ENCODE measurements at places on chromosomes 12 and 14.

- DNase-seq = no peak
These were observed 17.9 kb upstream of the EML1 start for GRCh38 chr14:99775351-99775750.

DNA sequence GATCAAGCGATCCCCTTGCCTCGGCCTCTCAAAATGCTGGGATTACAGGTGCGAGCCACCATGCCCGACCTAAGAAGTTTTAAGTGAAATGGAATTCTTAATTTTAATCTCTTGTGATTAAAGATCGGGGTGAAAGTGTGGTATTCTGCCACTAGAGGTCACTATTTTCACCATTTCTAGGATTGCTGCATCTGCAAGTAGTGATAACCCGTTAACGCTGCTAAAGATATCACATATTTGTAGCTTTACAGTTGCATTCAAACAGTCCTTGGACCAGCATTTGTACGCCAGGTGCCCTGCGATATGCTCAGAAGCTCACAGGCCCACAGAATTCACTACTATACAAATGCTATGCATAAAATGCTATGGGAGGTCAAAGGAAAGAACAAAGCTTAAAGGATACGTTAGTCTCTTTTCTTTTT is 19.3 kb downstream of the CCDC62 start:
- DNase-seq = no peak

DNA sequence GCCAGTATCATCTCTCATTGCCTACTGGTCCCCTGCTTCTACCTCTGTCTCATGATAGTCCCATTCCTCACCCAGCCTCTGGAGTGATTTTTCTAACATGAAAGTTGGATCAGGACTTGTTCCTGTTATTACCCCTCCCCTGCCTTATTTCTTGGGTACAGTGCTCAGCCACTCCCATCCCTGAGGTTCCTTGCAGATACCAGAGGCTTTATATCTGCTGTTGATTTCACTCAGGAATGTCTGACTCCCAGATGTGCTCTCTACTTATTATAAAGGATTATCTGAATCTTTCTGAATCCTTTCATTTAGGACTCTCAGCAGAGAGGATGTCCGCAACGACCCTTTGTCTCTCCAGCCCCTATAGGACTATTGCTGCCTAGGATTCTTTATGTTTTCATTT is 111.2 kb downstream of the LRRK2 start:
- DNase-seq = no peak

- DNase-seq = no peak
These were observed 58.9 kb downstream of the CCDC88C start for GRCh38 chr14:91358654-91359220.

GRCh38 chr14:63941023-63941422 is 88.2 kb downstream of the SYNE2 start:
- no peak for DNase-seq

DNA sequence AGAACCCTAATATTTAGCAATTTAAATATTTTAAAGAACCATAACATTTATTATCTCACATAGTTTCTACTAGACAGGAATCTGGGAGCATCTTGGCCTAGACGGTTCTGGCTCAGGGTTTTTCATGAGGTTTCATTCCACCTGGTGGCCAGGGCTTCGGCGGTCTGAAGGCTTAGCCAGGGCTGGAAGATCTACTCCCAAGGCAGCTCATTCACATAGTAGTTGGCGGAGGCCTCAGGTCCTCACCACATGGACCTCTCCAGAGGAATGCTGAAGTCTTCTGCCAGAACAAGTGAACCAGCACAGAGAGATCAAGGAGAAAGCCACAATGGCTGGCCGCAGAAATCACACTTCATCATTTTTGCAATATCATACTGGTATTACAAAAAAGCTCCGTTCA is 68.2 kb downstream of the SINHCAF start:
- DNase-seq = no peak

DNA sequence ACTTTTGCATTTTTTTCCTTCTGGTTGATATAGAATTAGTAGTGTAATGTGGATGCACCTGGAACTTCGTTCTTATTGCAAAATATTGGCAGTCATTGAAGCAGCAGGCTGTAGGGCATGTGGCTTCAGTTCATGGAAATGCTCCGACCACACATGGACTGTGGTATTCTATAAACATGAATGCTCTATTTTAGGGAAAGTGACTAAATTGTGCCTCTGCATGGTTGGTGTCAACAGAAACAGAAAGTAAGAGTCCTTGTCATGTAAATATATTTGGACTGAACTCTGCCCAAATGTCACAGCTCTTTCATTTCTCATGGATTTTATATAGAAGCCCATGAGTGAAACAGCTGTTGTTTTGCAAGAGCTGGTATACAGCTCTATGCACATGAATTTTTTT is 917.0 kb downstream of the LRFN5 start:
- no peak for DNase-seq

DNA sequence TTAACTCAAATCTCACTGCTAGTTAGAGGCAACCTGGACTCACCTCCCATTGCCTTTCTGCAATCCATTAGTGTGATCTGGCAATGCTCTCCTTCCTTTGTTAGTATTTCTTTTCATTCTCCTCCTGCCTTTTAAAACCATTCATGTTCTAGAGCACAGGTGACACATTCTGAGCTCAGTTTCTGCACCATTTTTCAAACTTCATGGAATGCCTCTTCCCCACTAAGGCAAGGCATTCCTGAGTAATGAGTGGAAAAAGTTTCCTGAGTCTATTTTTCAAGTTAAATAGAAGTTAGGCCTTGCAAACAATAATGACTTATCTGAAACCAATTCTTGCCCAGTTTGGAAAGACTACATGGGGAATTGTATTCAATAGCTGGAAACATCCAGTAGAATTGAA is 1001.8 kb downstream of the BCL11B start:
- DNase-seq = no peak

GRCh38 chr14:101903111-101903561 is 61.2 kb upstream of the DYNC1H1 start:
- DNase-seq = no peak
